Omental fat pad (tissue), 4 donors: ENCODE measurements at places on chromosomes 1 and 21. TPM values are rescaled to one million over a fixed set of nuclear protein-coding genes. Genes with fewer than 3 reads are reported as not detected.

DNA sequence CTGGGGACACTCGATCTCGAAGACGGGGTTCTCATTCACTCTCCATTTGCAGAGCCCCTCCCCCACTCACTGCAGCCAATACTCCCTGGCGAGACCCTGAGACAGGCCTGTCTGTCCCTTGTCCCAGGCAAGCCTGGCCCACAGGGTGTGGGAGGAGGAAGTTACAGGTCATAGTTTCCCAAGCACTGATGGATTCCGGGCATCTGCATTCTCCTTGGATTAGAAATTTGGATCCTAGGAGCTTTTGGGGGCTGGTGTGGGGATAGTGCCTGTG lies 11.3 kb downstream of the WNT3A start:
- DNase-seq: no peak

DNA sequence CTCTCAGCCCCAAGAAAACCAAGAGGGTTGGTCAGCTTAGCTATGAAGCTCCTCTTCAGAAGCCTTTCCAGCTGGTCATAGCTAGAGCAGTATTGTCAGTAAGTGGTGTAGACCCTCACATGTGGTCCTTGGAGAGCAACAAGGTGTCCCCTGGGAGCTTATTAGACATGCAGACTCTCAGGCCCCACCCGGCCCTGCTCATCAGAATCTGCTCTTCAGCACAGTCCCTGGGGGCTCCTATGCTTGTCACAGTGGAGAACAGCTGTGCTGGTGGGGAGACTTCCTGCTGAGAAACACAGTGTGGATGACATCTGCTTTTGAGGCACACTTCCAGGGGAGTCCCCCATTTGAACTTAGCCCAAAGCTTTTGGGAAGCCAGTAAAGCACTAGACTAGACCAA lies 21.9 kb upstream of the NEK2 start:
- DNase-seq: no peak

GRCh38 chr1:194298007-194298598 lies 1111.7 kb upstream of the B3GALT2 start:
- DNase-seq: no peak

DNA sequence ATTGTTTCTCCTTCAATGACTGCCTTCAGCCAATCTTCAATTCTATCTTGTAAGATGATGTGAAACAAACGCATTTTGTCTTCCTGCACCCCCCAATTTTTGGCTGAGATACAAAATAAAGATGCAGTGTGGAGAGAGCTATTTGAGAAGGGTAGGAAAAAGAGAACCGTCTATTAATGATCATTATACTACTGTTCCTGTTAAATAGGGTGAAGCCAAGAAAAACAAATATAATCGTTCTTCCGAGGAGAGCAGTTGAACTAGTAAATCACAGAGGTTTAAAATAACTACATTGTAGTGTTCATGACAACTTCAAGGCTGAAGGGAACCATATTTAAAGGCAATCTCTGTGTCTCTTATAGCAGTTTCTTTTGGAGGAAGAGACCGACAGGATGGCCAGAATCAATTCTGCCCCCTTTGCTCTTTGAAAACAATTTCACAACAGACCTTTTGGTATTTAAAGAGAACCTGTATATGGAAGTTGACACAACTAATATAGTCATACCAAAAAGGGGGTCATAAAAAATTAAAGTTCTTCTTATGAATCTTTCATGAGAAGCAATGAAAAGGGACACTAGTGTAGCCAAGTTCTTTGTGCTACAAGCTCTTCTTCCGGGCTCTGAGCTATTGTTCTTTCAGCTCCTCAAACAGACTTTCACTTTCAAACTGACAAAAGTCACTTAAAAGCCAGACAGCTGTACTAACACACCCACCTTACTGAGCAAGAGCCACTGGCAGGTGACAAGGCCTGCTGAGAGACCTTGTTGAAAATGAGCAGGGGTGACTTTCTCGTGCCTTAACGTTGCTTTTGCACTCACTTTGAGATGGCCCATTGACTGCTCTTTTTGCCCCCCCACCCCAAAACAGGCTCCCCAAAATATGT lies 30.9 kb downstream of the PROX1 start:
- no peak for DNase-seq

GRCh38 chr1:203464743-203465142 lies 10.9 kb upstream of the PRELP start:
- DNase-seq: no peak

GRCh38 chr1:98322966-98323365 lies 338.6 kb upstream of the SNX7 start:
- no peak for DNase-seq

DNA sequence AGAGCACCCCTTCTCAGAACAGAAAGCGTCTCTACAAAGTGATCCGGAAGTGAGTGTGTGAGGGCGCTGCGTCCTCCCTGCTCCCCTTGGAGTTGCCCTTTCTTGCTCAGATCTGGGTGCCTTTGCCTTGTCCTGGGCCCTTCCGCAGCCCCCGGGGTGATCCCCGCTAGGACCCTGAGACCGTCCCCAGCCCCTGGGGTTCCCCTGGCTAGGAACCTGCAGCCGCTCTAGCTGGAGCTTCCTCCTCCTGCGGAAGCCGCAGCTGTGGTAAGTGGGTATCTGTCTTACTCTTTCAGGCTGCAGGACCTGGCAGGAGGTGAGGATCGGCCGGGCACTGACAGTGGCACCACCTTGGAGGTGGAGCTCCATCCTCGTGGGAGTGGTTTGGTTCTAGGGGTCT lies 11.2 kb downstream of the RRP1 start:
- no peak for DNase-seq

- no peak for DNase-seq
These were observed 36.9 kb downstream of the EIF2D start for GRCh38 chr1:206575165-206575893.

DNA sequence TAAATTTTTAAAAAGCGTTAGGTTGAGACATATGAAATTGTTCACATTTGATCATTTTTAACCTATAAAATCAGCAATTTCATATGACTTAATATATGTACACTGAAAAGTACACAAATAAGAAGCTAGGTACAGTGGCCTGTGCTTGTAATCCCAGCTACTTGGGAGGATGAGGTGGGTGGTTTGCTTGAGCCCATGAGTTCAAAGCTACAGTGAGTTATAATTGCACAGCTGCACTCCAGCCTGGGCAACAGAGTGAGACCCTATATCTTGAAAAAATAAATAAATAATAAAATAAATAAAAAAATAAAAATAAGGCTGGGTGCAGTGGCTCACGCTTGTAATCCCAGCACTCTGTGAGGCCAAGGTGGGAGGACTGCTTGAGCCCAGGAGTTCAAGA lies 5.2 kb upstream of the EPB41 start:
- DNase-seq: no peak

DNA sequence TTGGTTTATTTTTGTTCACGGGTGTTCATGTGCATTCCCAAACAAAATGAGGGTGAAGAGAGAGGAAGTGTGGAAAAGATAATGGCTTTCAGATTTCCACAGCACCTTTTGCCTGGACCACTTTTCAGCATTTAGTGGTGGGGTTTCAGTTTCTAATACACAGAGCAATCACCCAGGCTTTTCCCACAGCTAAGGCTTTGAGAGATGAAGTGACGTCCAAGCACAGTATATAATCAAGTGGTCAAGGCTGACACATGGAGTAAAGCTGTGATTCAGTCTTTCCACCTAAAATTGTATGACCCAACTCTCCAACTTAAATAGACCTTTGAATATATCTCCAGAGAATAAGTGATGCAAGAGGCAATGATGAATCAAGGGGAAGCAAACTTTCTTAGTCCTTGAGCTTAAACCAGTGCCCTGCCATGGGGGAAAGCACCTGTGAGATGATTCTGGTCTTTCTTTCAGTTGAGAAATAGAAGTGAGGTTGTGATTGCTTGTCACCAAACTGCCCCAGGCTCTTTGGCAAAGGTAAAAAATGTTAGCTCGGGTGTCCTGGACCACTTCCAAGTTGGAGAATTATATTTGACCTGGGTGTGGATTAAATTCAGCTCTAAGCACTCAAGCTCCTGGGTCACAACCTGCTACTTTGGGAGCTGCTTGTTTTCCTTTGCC lies 2.4 kb upstream of the PIK3R3 start:
- DNase-seq: no peak

The SELL gene
- total RNA-seq: 5.5 TPM

The RUNX3 gene
- 6.7 TPM for total RNA-seq

The FAM151A gene
- 0.72 TPM for total RNA-seq

The OR2T29 gene
- not detected for total RNA-seq
